ENCODE measurements at places on chromosomes 2 and 18. TPM values are rescaled to one million over a fixed set of nuclear protein-coding genes. Genes with fewer than 3 reads are reported as not detected.

Gene MLPH
- 81.6 TPM for total RNA-seq

GRCh38 chr2:150051004-150051403, 436.5 kb downstream of the RND3 start:
- DNase-seq, result no peak

DNA sequence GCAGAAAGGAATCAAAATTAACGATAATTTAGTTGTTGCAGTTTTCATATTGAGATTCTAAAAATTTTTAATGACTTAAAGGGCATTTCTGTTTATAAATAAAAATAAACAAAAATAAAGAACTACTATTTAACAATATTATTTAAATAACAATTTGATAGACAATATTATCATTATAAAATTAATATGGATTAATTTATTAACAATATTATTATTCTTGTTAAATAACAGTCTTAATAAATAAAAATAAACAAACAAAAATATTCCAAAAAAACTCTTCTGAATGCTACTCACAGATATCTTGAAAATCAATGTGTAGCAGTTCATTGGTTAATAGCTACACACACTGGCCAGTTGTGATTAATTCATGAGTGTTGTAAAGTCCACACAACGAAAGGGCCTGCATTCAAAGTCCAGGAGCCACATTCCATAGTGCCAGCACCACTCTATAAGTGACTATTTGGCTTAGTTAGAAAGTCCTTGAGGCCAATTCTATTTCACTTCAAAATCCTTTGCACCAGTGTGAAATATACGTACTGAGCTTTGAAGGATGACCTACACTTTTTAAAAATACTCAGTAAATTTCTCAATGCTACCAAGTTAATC, 117.1 kb downstream of the ZNF521 start:
- no peak for DNase-seq

DNA sequence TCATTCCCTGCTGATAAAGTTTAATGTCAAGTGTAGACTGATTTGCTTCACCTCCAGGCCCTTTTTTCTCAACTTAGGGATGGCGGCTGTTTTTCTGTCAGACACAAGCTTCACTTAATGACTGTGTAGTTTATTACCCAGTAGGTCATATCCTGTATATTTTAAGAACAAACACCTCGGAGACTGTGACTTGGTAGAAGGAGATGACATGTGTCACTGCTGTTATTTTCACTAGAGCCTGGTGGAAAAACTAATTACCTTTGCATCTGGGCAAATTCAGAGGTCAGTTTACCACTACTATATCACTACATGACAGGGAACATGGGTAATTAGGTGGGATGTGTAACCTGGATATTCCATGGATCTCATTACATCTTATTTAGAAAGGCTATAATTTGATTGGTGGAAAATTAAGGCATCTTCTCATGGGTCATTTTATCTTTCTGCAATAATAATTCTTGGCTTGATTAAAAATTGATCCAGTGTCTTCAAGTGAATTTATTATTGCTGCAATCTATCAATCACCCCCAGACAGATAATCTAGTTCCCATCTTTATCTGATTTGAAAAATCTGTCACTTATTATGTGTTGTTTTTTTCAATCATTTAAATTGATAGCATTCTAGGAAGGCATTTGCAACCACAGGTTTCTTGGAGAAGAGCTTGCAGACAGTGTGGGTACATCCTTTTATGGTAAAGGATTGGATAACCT, 353.8 kb upstream of the SPRED2 start:
- no peak for DNase-seq

Measured in NCI-H460 (cell line).